ENCODE measurements at places on chromosomes 11 and 22. TPM values are rescaled to one million over a fixed set of nuclear protein-coding genes. Genes with fewer than 3 reads are reported as not detected.

DNA sequence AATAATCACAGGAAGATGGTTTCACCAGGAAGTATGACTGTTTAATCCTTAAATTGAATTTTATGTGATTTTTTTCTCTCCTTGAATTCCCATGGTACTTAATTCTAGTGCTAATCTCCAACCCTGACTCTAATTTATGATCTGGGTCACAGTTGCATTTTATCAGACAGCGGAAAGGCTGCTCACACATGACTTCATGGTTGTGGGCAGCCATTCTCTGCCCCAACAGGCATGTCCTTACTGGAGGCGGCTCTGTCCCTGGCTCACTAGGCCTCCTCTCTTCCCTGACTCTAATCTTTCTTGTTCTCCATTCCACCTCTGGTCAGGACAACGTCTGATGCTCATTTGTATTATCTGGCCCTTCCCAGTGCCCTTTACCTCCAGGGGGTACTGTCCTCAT is 184.4 kb downstream of the CHST1 start:
- DNase-seq: no peak

GRCh38 chr11:107856180-107856980 is 2.2 kb downstream of the SLC35F2 start:
- DNase-seq: no peak

GRCh38 chr11:70470127-70470526 is 71.8 kb downstream of the CTTN start:
- no peak for DNase-seq

DNA sequence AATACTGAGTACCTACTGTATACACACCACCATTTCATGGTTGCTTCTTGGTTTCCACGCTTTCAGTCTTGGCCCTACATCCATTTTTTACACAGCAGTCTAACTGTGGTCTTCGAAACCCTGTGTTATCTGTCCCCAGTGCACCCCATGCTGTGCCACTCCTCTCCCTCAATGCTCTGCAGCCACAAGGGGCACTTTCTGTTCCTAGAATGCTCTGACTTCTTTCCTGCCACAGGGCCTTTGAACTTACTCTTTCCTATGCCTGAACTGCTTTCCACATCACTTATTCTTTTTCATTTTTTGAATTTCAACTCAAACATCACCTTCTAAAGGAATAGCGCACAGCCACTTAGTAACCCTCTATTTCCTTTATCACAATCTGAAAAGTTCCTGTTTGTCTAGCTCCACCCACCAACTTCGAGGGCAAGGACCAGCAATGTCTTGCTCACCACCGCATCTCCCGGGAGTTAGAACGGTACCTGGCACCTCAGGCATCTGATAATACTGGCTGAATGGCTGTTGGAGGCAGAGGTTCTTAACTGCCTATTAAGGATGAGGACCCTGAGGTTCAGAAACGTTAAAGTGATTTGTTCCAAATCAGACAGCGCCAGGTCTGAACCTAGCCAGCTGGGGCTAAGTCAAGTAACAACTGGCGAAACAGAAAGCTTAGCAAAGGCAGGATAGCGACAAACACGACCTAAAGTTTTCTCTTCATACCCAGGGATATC is 568 bp downstream of the ALG8 start:
- peak; percentile 49 for DNase-seq

- DNase-seq: no peak
These were observed 102.6 kb downstream of the TRIM44 start for GRCh38 chr11:35765211-35765610.

GRCh38 chr22:48653929-48654328 is 1173.7 kb downstream of the BRD1 start:
- no peak for DNase-seq

DNA sequence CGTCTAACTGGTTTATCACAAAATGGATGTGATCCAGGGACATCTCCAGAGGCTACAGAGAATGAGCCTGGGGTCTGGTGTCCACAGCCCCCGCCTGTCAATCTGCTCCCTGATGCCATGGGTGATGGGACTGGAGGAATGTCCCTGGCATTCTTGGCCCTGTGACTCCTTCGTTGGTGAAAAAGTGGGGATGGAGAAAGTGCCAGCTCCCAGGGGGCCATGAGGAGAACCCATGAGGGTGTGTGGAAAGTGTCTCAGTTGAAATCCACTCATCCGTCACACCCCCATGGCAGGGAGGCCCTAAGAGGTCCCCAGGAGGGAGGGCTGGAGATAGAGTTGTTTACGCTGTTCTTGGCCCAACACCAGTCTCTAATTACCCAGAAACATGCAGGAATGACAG is 322.0 kb downstream of the CTTN start:
- DNase-seq: no peak

DNA sequence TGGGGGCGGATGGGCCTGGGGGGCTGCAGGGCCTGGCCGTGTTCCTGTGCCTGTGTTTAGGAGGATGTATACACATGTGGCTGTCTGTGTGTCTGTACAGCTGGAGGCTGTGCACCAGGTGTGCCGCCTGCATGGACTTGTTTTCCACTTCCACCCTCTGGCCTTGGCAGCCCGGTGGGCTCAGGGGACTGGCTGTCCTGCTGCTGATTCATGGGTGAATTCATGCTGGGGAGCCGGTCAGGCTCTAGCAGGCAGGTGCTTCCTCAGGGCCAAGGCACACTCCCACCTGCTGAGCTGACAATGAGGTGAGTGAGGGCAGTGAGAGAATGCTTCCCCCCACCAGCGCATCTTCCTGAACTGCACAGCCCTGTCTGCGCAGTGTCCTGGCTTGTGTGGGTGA is 88.4 kb downstream of the CCDC81 start:
- no peak for DNase-seq

DNA sequence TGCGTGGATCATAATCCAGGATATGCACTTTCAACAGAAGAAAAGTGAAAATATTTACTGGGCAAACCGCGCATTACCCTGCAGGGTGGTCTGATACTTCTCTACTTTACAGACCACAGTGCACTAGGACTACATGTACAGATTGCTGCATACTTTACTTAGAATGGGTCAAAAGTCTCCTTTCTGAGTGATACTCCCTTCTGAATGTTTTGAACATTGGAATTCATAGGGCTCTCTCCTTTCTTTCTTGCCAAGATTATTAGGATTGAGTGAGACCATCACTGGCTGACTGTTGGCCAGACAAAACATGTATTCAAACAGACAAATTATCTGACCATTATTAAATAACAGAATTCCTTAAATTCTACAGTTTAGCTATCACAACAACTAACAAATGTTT is 6.6 kb upstream of the FIBIN start:
- no peak for DNase-seq

- DNase-seq: no peak
These were observed 2.3 kb downstream of the MS4A4E start for GRCh38 chr11:60240662-60241061.

GRCh38 chr22:30175690-30176288 is 70.8 kb downstream of the LIF start:
- no peak for DNase-seq

DNA sequence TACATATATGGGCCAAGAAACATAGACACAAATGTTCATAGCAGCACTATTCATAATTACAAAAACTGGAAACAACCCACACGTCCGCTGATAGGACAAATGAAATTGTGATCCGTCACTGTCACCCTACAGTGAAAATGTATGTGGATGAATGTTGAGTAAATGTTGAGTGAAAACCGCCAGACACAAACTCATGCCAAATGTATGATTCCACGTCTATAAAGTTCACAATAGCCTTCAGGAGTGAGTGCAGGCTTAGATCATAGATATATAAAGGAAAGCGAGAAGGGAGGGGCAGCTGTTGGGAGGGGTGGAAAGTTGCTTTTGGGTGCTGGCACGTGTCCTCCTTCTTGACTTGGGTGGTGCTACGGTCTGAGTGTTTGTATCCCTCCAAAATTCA is 33.6 kb downstream of the DBX1 start:
- DNase-seq: no peak

GRCh38 chr11:124768914-124769313 is 6.8 kb upstream of the ESAM start:
- no peak for DNase-seq

DNA sequence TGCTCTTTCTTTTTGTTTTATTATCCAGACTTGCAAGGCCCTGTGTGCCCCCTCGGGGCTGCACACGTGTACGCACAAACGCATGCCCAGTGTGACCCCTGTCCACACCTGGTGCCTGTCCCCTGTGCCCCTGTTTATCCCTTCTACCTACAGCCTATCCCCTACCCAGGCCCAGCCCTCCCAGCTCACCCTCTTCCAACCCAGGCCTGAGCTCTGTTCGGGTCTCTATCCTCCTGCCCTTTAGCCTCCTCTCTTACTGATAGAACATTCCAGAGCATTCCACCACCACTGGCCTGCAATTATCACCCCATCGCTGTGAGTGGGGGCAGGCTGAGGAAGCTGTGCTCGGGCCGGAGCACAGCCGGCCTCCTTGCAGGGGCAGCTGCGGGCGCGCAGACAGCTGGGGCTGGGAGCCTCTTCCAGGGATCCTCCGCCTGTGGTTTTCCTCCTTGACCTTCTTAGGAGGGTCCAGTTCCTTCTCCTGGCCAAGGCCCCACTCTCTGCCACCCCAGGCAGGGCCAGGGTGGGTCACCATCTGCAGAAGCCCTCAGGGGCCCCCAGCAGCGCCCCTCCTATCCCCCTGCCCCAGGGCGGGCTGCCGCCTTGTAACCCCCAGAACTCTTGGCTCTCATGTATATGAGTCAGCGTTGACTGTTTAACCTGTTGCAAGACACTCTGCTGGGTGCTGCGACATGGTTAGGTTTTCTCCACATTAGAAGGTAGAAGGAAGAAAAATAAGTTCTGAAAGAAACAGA is 41.8 kb upstream of the KCNQ1OT1 start:
- DNase-seq: peak; percentile 64

DNA sequence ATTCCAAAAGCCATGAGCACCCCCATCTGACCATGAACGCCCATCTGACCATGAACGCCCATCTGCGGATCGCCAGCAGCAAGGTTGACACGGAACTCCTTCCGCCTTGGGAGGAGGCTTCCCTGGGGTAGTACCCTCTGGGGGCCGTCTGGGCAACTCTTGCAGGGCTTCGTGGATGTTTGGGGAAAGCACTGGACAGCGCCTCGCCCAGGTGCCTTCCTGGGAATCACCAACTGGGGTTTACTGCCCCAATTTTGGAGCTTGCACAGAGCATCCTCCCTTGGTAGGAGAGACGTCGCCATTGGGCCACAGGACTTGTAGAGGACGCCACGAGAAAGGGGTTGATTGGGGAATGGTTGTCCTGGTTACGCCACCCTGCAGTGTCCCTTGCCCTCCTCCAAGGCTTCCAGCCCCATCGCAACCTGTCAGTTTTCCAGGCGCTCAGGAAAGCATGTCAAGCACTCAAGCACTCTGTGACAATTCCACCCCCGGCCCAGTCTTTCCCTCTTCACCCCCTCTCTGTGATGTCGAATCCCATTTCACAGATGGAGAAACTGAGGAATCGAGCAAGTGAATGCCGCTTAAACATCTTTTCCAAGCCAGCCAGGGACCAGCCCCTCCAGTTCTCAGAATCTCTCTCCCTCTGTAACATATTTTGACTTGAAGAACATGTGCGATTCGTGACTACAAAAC is 914 bp upstream of the PRDM11 start:
- peak; percentile 93 for DNase-seq

- DNase-seq: peak; percentile 8
These were observed 64.7 kb upstream of the WNT7B start for GRCh38 chr22:46041642-46042041.

- no peak for DNase-seq
These were observed 621.1 kb downstream of the OPCML start for GRCh38 chr11:132911186-132911585.

DNA sequence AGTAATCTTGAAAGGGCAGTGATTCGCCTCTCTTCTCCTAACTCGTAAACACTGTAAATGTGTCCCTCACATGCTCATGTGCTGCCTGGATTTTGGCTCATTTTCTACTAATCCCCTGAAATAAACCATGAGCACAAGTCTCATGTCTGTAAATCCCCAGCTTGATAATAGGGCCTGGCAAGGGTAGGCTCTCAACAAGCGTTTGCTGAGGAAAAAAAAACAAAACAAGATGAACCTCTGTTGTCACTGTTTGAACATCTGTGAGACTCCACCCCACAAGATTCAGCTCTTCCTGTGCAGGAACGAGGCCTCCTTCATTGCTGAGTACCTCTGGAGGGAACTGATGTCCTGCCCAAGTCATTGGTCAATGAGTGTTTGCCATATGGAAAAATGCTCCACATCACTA is 4.5 kb upstream of the CYB5R2 start:
- no peak for DNase-seq

DNA sequence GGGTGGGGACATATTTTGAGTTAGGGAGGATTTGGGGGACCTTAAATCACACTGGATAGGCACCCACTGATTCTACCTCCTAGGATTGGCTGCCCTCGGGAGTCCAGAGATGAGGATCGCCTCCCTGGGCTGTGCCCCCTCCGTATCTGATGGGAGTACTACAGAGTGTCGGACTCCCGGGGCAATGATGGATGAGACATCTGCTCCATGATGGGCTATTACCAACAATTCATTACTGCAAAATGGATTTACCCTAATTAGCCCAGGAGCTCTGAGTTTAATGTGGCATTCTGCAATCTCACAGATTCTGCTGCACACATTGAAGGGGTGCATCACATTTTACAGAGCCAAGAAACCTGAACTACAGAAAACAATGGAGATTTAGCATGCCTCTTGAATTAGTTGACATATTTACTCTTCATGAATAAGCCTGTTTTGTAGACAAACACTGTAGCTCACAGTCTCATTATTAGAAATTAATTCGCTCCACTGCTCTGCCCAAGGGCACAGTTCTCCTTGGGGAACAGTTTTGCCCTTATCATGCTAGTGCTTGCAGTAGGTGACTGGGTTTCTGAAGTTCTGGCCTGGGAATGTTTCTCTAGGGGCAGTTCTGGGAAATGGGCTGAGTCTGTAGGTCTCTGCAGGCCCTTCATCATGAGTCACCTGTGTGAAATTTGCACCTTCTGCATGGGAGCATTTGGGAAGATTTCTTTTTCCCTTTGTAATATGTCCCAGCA is 217.1 kb upstream of the PLET1 start:
- DNase-seq: no peak

TAF1D gene
- total RNA-seq: 171 TPM

NNMT gene
- not detected for total RNA-seq

CDON gene
- 31.5 TPM for total RNA-seq

OR8J1 gene
- not detected for total RNA-seq

BMAL1 gene
- 5.0 TPM for total RNA-seq

KCNJ1 gene
- total RNA-seq: 0.07 TPM

VPREB1 gene
- not detected for total RNA-seq

RFPL3 gene
- total RNA-seq: not detected

TMEM191C gene
- 0.42 TPM for total RNA-seq

All from H7 (cell line).